Right kidney (tissue), 9 donors: ENCODE measurements at places on chromosomes 13 and 19.

DNA sequence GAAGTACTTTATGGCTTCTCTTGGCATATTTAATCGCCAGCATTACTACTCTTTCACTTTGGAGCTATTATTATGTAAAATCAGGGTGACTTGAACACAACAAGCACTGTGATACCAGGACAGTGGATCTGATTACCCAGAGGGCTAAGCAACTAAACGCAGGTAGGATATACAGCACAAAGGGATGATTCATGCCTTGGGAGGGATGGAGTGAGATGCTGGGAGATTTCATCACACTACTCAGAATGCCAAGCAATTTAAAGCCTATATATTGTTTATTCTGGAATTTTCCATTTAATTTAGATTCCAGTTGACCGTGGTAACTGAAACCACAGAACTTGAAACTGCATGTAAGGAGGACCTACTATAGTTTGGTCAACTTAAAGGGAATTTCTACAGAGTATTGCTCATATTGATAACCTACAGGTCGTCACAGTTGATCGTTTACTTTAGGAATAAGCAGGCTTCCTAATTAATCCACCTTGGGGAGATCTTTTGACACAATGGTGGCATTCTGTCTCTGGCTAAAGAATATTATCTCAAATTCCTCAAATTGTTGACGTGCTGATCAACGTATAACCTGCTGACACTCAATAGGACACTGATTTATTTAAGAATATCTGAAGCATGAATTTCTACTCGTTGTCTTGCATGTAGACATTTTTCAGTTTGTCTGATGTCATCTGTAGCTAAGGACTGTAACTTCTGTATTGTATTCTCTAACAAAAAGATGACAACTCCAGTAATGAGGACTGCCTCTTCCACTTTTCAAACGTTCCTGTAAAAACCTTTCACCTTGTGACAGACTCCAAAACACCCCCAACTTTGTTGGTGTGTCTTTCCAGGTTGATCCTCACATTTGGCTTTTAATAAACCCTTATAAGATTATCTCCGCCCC, 254.2 kb downstream of the GPC5 start:
- DNase-seq: no peak

- DNase-seq: no peak
These were observed 5.2 kb upstream of the PLIN4 start for GRCh38 chr19:4523306-4524110.

- no peak for DNase-seq
These were observed 61.4 kb upstream of the SLITRK1 start for GRCh38 chr13:83943530-83944279.

GRCh38 chr19:54247106-54247930, 4.7 kb upstream of the LILRA6 start:
- DNase-seq: no peak

DNA sequence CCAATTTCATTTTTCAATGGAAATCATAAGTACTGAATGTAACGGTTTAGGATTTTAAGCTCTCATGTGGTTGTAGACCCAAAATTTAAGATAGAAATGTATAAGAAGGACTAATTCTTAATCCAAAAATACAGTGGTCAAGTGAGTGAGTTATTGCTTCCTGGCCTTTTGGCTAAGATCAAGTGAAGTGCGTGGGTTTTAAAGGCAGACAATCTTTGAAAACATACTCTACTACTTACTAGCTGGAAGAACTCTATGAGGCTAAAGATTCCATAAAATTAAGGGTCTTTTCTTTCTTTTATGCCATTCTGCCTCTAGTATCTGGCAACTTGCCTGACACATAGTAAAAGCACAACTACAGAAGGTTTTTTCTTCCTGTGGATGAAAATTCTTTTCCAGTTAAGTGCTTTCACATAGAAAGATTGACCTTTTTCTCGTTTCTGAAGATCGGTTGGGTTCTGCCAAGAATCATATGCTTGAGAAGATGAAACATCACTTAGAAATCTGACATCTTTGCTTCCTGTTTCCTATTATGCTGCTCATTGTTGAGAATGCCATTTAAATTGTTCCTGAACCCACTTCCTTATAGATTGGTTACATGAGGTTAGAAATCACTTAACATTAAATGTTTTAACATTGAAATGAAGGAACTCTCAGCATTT, 26.4 kb upstream of the SCEL start:
- no peak for DNase-seq

DNA sequence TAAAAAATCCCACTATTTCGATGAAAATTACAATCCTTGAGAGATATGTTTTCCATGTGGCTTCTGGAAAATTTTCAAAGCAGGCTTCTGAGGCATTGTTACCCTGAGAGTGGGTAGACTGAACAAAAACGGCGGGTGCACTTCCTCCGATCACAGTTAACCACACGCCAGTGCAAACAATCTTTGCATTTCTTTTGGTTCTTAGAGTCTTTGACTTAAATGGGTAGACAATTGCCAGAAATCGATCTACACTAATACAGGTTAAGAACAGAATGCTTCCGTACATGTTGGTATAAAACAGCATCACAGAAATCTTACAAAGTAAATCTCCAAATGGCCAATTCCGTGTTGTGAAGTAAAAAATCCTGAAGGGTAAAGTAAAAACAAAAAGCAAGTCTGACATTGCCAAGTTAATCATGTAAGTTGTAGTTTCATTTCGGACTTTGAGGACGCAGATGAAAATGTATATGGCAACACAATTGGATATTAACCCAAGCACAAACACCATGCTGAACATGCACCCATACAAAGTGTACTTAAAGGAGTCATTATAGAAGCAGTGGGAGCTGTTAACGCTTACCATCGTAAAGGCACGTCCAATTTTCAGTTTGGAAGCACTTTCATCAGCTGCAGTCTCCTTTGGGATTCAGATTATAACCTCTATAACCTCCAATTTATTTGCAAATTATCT, 927 bp downstream of the LPAR6 start:
- DNase-seq: peak; percentile 59

DNA sequence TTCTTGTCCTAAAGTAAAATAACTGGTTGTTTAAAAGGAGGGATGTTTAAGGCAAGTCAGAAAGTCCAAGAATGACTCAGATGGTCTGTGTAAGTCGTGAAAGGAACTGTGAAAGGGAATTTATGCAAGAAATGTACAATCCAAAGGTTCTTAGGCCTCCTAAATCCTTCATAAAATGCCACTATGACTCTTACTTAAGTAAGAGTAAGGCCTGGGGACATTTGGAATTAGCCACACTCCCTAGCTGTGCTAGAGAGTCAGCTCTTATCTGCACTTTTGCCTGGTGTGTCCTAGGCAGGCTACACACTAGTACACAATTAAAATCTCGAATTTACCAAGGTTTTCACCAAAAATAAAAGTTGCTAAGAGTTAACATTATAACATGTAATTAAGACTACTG, 686.9 kb downstream of the UQCRFS1 start:
- DNase-seq: no peak

DNA sequence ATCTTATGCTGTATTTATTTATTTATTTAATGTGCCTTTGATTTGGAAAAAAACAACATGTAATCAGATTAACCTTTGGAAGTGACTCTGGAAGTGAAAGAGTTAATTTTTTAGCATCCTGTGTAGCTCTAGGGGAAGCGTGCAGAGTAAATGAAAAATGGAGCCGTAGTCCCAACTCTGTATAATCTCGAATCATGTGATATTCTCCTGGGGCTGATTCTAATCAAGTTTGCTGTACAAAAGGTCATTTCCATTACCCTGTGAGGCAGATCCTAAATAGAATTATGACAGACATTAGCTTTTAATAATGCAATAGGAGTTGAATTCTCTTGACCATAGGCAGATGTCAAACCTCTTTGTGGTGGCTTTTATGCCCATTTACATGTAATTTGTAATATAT, 238.6 kb upstream of the CSNK1A1L start:
- DNase-seq: no peak

DNA sequence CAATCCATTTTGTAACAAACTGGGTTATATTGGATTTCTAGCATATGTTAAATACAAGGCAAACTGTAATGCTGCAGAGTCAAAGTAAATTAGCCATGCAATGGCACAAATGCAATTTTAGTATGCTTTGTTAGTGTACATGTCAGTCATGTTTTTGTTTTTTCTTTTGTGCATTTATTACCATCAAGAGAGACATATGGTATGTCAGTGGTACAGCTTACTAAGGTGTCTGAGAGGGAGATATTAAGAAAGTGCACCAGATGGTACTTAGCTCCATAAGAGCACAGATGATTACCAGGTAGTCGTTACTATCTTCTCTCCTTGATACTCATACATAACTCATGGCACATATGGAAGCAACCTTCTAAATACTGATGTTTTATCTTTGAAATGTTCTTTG, 550.3 kb downstream of the GPC5 start:
- no peak for DNase-seq
